ENCODE measurements at places on chromosomes 7 and 10. TPM values are rescaled to one million over a fixed set of nuclear protein-coding genes. Genes with fewer than 3 reads are reported as not detected.

DNA sequence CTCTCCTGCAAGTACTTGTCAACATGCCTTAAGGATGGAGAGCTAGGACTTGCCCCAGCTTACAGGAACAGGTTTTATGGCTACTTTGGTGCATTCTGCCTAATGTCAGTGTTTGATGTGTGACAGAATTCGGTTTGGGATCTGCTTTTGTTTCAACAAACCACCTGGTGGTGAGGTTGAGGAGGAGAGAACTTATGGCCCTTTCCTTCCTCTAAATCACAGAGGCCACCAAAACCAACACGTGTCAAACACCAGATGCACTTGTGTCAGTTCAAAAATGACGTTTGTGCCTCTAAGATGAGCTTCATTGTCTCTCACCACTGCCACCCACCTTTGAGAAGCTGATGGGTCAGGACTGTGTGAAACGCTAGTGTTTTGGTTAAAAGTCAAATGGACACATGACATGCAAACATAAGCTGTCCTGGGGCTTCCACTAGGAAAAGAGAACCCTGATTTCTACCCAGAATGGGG is 83.9 kb downstream of the OSBPL3 start:
- DNase-seq = peak; percentile 29

DNA sequence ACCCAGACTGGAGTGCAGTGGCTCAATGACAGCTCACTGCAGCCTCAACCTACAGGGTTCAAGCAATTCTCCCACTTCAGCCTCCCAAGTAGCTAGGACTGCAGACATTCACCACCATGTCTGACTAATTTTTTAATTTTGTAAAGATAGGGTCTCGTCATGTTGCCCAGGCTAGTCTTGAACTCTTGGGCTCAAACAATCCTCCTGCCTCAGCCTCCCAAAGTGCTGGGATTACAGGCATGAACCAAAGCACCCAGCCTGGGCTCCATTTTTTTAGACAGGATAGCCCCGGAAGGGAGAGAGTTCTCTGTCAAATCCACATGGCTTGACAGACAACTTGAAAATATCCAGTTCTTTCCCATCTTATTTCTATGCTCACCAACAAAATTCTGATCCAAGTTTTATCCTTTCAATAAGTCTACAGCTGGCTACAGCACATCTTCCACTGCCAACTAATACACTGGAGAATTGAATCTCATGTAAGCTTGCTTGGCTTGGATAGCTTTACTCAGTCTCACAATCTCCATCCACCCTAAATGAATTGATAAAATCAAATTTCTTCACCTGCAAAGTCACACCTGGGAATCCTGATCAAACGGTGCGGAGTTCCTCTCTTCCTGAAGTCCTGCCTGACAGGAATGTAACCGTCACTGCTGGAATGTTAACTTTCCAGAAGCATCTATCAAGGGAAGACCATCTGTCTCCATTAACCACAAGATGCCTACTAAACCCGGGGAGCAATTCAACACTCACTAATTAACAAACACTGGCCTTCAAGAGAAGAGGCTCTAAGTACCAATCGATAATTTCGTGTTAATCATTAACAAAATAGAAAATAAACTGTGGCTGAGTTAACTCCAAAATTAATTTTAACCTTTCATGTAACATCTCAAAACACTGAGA is 239.7 kb upstream of the MKLN1 start:
- no peak for DNase-seq

GRCh38 chr10:122931088-122931906 is 20.9 kb downstream of the FAM24A start:
- no peak for DNase-seq

- DNase-seq = no peak
Measured at GRCh38 chr10:34821587-34822585, 6.8 kb upstream of the PARD3 start.

DNA sequence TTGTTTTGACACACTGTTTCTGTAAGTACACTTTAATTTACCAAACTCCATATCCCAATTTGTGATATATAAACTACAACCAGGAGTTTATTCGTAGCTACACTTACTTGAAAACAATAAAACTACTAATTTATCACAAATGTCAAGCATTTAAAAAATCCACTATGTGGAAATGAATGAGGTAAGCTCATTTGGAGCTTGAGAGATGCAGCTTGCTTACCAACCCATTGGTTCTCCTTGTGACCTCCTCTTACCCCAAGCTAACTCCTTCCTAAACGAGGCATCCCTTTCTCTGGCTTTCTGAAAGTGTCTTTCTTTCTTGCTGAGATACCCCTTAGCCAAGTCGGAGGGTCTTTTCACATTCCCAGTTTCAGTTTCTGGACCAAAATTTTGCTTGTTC is 2.5 kb downstream of the OR6V1 start:
- DNase-seq = no peak

- DNase-seq = no peak
Measured at GRCh38 chr7:48786951-48787350, 137.4 kb upstream of the CDC14C start.

GRCh38 chr10:120426306-120426705 is 30.7 kb upstream of the PLPP4 start:
- no peak for DNase-seq

Gene CHST15
- total RNA-seq = 25.4 TPM

Gene VENTX
- total RNA-seq = not detected

Gene TAS2R4
- 3.5 TPM for total RNA-seq

Gene GBX1
- total RNA-seq = not detected

Gene HIF1AN
- 23.2 TPM for total RNA-seq

Gene GRM3
- not detected for total RNA-seq

Gene MBL2
- not detected for total RNA-seq

Gene MACC1
- 6.0 TPM for total RNA-seq

Gene CTNNA3
- 75.2 TPM for total RNA-seq
